ENCODE measurements at places on chromosomes 7 and 10.

DNA sequence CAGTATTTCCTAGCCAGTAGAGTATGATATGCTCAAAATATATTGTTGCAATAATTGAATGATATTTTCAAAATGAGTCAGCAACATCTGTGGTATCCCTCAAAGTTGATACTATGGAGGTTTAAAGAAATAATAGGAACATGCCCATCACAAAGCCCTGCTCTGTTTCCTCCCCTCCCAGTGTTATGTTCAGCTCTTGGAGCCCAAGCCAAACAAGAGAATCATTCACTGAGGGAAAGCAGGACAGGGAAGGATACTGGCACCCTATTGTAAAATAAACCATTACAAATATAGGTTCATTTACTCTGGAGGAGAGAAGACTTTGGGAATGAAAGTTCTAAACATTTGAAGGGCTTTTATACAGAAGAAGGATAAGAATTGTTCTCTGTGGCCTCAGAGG is 37.6 kb downstream of the SORCS3 start:
- DNase-seq, result no peak

DNA sequence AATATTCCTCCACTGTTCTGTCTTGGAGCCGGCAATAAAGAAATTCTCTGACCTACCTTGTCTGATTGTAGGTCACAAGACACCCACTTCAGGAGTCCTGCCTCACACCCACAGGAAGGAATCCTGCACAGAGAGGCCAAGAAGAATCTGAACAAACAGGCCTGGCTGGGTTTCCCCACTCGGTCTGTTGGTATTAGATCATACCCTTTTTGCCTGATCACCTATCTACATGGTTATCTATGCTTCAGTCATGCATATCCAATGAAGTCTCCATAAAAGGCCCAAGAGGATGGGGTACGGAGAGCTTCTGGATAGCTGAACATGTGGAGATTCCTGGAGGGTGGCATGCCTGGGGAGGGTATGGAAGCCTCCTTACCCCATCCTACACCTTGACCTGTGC is 12.3 kb downstream of the OGDH start:
- no peak for DNase-seq

DNA sequence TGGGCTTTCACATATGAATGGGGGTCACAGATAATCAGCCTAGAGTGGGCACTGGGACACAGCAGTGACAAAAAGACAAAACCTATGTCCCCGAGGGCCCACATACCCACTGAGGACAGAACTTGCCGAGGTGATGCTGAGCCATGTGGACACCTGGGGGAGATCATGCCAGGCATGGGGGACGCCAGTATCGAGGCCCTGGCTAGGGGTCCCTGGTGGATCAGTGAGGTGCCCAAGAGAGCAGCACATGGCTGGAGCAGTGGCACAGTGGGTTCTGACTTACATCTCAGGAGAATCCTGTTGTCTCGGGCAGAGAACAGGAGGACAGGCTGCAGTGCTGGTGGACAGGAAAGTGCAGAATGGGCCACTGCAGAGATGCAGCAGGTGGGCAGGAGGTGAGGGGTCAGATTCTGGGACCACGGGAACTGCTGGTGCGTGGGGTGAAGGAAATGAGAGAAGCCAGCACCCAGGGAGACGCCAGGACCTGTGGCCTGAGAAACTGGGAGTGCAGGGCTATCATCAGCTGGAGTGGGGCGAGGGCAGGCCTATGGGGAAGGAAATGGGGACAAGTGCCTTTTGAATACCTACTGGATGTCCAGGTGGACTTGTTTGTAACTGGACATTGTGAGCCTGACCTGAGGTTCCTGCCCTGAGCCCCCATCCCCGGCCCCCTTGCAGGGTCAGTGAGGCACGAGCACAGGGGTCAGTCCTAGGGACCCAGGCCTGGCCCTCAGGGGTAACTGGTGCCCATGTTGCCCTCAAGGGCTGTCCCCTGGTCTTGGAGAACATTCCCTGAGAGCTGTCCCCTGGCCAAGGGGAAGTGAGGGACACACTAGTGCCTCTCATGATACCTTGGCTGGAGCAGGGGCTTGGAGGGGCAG is 91.2 kb upstream of the RET start:
- no peak for DNase-seq

DNA sequence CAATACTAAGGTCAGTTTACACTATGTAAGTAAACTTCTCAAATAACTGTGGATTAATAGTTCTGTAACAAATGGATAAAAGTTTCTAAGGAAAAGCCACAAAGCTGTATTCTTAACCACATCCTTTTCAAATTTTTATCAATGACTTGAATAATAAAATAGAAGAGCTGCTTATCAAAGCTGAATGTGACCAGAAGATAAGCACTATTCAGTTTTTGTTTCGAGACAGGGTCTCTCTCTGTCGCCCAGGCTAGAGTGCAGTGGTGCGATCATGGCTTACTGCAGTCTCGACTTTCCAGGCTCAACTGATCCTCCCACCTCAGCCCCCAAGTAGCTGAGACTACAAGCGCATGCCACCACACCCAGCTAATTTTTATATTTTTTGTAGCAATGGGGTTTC is 17.0 kb downstream of the UPF2 start:
- DNase-seq, result no peak

DNA sequence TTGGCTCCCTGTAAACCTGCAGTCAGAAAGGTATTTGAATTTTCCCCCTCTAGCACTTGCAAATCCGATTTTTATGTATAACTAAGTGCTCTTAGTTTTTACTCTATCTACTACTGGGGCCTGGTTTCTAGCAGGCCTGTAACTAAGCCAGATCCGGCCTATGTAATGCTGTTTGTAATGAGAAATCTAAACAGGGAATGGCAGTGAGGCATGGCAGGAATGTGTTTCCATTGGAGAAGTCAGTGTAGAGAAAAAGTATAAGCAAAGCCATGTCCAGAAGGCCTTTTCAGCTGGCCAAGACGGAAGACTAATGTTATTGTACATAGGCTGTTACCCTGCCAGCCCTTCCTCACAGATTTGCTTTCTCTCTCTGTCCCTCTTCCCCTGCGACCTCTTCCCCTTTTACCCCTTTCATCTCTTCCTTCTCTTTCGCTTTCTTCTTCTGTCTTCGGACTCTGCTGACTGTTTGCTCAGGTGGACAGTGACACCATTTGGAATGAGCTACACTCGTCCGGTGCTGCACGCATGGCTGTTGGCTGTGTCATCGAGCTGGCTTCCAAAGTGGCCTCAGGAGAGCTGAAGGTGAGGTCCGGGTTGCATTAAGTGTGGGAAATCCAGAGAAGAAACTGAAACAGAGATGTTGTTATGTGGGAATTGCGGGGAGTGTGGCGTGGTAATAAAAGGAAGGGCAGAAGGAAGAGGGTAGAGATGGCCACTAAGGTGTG is 297.5 kb downstream of the HDAC9 start:
- DNase-seq, result no peak

DNA sequence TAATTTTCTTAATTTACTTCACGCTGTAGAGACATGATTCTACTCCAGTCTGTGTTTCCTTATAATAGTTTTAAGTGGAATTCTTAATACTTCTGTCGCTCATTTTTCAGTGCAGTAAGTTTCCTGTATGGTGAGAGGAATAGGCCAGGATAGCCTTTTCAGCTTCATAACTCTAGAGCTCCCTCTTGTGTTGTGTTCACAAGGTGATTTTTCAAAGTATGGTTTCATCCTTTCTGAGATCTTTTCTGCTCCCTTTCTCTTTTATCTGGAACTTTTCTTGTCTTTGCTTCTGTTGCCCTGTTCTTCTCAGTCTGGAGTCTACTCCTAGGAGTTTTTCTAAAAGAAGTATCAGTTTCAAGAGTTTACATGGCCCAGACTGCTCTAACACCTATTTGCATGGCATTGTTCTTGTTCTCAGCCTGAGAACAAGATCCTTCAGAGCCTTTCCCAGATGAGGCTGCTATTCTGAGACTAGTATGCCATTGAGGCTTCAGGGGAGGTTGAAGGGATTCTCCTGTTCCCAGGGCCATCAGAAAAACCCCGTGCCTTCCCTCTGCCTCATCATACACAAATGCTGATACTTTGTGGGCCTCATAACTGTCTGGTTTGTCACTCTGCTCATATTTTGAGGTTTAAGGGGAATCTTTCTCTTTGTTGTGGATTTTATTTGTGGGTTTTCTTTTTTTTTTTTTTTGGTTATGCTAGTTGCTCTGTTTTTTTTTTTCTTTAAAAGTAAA is 21.8 kb downstream of the NET1 start:
- DNase-seq, result no peak

GRCh38 chr10:87659571-87660483 is at the start of gene PAPSS2:
Gene PAPSS2 (plus strand): TSS chr10:87659878. CDS start chr10:87659982, 104 bp downstream.
- peak; percentile 27 for DNase-seq

GRCh38 chr7:29291723-29292618 is 97.4 kb downstream of the CHN2 start:
- DNase-seq, result no peak

DNA sequence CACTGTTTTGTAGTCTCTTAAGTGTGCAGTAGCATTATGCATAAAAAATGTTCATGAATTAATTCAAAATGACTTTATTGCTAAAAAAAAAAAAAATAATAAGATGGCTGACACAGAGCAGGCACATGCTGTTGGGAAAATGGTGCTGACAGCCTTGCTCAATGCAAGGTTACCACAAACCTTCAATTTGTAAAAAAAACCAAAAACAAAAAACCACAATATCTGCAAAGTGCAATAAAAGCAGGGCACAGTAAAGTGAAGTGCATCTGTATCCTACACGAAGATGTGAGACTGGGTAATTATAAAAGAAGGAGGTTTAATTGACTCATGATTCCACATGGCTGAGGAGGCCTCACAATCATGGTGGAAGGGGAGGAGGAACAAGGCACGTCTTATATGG is 185.8 kb downstream of the USP6NL start:
- no peak for DNase-seq

- no peak for DNase-seq
Measured at GRCh38 chr10:43707770-43708169, 59.1 kb upstream of the ZNF32 start.

DNA sequence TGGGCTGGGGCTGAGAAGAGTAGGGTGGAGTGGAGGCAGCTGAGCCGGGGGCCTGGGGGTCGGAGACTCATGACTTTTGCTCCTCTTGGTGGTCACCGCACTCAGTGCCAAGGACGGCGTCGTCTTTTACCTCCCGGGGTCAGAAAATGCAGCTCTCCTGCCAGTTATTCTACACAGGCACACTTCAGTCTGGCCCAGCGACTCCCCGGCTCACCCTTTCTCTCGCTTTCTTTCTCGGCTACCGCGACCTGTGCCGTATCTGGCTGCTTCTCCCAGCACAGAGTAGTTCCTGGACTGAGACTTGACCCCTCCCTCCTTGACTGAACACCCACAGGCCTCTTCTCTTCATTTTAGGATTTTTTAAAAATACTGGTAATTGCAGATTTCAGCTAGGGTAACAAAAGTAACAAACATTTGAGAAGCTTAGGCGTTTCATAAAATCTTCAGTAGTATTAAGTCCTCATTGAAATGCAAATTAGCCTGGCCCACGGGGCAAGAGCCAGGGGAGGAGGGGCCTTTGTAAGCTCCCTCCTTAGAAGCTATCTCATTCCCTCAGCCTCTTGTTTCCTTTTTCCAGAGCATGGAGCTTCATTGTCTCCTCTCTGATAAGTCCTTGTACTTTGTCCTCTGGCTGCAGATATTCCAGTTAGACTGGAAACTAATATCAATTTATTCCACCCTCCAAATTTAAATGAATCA is 1.1 kb upstream of the PRLHR start:
- no peak for DNase-seq

- no peak for DNase-seq
Measured at GRCh38 chr7:99440195-99440594, 1.5 kb downstream of the CPSF4 start.

DNA sequence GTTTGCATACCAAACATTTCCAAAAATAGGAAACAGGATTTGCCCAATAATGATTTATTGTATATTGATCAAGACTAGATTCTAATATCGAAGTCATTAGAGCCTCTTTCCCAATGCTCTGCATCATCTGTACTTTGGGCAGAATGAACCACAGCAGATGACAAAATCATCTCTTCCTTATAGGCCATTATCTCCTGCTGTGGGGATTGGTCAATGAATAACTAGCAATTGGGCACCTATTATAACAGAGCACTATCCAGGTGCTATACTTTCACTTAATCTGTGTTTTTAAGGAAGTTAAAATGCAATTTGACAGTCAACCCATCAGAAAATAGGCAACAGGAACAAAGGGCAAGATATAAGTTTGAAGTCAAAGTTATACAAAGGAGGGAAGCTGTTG is 290.3 kb downstream of the AHR start:
- DNase-seq, result no peak

GRCh38 chr7:35771776-35772175 is 29.1 kb upstream of the SEPTIN7 start:
- no peak for DNase-seq

DNA sequence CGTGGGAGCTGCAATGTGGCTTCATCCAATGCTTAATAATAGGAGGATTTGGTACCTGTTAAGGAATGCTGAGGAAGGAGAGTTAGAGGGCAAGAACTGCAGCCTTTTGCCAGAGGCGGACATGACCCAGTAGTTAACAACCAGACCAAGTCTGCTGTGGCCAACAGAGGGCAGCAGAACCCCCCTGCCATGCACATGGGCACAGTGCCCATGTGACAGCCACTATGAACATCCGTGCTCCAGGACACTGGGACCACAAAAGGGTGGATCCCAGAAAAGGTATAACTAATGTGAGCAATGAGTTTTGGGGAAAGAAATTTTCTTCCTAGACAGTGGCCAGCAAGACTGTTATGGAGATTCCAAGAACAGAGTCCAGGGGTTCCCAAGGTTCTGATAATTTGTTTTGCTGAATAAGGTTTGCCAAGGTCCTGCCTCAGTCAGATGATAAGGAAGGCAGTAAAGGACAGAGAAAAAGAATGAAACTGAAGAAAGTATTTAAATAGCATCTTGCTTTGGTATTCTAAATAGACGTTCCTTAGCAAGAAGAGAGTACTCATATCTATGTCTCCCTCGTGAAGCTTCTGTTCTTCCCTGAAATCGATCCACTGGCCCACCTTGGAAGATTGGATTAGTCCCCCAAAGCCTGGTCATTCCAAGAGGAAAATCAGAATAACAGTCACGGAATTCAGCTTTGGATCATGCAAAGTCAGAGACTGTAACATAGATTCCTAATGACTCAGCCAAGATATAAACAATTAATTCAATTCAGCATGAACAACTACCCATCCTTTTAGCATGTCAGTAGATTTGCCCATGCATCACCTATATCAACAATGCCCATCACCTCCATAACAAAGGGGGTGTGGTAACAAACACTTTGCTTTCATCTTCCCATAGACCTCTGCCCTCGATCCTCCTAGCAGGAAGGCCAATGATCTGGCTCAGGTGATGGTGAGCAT is 56.0 kb downstream of the LGI1 start:
- peak; percentile 8 for DNase-seq

DNA sequence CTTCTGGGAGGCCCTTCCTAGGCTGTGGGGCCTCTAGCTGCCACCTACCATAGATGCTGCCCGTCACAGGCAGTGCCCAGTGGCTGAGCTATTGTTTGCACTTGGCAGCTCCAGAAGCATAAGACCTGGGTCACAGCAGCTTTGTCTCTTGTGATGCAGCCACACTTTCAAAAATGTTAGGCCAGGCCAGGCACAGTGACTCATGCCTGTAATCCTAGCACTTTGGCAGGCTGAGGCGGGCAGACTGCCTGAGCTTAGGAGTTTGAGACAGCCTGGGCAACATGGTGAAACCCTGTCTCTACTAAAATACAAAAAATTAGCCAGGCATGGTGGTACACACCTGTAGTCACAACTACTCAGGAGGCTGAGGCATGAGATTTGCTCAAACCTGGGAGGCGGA is 9.5 kb upstream of the KAZALD1 start:
- DNase-seq, result no peak

- DNase-seq, result no peak
Measured at GRCh38 chr7:158880973-158881372, 24.6 kb downstream of the DYNC2I1 start.

GRCh38 chr7:103073989-103074518 is 542 bp downstream of the FBXL13 start:
- no peak for DNase-seq

GRCh38 chr10:56142092-56142728 is 218.8 kb downstream of the ZWINT start:
- DNase-seq, result no peak
